ENCODE measurements at places on chromosomes 3 and 15.

DNA sequence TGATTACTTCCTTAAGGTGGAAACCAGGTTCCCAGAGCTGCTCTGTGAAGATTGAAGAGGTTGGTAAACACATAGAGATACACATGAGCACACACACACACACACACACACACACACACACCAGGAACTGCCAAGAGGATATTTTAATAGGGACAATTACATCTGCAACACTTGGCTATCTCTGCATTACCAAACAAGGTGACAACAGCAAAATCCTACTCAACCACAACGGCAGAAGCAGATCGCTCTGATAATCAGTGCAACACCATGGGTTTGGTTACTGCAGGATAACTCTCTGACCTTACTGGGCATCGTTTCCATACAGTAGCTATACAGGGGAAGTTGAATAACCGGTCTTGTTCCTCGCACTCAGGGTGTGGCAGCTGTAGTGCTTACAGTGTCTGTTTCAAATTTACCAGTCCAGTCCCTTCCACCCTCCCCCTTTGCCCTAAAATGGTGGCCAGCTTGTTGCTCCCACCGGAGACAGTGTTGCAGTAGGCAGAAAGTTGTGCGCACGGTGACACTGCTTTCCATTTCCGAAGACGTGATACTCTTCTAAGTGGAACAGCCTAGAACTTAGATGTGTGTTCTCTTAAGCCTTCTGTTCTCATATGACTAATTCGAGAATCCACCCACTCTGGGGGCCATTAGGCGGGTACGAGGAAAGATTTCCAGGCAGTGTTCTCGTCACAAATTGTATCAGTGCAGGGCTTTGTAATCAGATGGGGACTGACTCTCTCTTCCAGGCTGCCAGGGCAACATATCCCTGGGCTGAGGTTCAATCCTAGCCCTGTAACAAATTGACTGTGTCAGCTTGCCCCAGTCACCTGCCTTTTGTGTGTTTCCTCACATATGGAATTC is 176.2 kb downstream of the P3H2 start:
- DNase-seq, result no peak

GRCh38 chr3:172174513-172175253 is 135.3 kb downstream of the FNDC3B start:
- DNase-seq, result no peak

GRCh38 chr3:14478956-14479550 is 61.1 kb downstream of the GRIP2 start:
- no peak for DNase-seq

GRCh38 chr3:132564070-132564465 is 33.0 kb upstream of the ACKR4 start:
- DNase-seq, result no peak

- DNase-seq, result no peak
Observed at GRCh38 chr15:79872358-79873017, 24.3 kb downstream of the MTHFS start.

GRCh38 chr3:133783762-133784161 is 21.9 kb upstream of the SRPRB start:
- DNase-seq, result no peak

DNA sequence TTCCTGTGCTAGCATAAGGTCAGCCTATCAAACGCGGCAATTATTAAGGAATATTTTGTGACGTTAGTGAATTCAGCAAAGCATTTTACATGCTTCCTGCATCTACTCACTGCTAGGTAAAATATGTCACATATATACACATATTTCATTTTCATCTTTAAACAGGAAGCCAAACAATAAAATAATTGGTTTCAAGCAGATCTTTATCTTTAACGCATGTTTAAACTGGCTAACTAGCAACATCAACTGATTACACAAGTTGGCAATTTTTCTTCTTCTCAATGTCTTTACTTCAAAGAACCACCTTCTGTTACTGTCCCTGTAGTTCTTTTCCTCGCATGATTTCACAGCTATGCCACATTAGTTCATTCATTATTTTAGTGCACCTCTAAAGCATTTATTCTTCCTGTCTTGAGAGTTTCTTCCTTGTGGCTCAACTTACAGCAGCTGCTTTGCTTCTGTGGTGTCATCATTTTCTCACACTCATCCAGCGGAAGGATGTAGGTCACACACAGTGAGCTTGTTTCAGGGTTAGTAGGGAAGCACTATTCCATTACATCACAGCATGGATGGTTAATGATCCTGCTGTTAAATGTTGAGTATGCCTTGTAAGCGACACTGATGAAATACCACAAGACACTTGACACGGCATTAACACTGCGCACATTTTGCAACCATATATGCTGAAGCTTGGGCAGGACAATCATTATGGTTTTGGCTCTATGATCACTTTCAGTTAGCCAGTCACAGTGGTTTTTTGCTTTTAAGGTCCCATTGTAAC is 2.3 kb upstream of the BCHE start:
- DNase-seq, result no peak

DNA sequence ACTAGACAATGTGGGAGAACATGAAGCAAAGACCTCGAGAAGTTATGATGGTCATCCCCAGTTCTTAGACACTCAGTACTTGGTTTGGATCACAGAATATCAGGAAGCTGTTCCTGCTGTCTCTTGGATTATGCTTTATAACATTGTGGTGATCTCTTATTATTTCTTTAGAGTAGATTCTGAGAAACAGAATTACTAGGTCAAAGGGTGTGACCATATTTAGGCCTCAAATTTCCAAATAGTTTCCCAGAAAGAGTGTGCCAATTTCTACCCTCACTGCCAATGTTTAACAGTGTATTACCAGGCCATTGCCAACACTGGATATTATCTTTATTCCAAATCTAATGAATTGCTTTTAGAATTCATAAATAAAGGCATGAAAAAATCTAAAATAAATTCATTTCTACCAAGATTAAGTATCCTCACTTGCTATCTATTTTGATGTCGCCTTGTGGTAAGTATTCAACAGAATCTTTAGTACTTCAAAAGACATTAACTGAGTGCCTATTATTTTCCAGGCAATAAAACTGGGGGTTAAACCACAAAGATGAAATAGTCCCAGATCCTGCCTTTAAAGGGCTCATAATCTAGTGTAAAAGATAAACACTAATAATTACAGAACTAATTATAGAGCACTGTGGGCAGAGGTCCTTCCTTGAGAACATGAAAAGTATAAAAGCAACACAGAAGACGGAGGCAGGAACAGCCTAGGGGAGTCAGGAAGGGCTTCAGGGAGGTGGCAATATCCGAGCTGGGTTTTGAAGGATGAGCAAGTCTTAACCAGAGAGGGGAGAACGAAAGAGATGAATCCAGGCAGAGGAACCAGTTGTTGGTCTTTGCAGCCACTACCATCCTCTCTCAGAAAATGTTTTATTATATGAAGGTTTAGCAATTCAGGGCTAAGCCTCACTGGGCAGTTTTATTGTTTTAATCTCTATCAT is 86.8 kb downstream of the IGF2BP2 start:
- DNase-seq, result no peak

- no peak for DNase-seq
Observed at GRCh38 chr3:52095990-52096775, 39.8 kb upstream of the DUSP7 start.

DNA sequence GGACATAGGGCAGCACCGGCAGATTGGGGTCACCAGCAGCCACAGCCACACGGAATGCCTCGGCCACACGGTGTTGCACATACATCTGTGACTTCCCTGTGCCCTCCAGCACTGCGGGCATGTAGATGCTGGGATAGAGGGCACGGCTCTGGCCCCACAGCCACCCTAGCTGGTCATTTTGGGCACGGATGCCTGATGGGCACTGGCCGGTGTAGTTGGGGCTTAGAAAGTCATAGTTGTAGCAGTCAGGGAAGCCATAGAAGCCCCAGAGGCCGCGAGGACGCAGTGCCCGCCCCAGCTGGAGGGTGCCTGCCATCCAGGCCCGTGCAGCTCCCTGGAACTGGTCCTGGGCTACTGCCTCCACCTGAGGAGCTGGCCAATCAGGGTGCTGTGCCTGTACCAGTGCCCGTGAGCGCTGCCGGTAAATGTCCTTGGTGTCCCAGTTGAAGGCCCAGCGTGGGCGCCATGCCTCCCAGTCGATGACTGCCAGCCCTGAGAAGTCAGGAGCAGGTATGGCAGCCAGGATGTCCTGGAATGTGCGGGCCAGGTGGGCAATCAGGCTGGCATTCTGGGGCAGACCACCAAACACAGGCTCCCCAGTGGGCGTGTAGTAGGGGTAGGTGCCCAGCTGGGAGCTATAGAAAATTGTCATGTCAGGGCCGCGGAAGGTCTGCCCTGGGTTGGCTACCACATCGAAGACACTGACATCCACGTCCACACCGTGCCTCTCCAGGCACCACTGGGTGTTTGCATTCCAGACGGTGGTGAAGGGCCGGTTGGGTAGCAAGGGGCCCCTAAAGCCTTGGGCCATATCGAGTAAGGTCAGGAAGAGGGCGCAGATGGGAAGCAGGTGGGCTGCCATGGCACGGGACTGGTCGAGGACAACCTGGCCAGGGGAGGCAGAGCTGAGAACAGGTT is 1.0 kb downstream of the HYAL1 start:
- no peak for DNase-seq

DNA sequence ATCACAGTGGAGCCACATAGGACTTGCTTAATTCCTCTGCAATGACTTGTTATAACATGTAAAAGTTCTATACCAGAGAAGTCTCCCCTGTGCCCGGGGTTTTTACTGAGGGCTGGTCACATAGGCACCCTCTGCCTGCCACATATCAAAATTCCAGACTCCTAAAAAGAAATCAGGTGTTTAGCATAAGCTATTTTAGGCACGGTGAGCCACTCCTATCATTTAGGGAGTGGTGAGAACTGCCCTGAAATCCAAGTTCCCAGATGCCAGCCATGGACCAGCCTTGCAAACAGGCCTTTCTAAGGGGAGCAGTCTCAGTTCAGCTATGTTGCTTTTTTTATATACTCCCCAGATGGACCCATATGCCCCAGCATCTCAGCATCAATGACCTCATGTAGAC is 130.3 kb downstream of the THSD4 start:
- no peak for DNase-seq

DNA sequence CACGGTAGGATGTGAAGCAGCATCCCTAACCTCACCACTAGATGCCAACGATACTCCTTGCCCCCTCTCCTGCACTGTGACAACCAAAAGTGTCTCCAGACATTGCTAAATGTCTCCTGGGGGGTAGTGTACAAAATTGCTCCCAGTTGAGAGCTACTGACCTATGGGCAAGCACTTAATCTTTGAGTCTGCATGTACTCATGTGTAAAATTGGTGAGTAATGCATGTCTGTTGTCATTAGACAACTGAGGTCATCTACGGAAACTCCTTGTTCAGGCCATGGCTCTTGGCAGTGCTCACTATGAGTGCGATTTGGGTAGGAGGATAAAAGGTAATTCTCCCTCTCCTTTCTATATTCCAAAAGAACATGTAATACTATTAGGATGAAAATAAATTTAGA is 29.2 kb downstream of the PDHB start:
- no peak for DNase-seq

- DNase-seq, result no peak
Observed at GRCh38 chr3:197495059-197495455, 60.7 kb downstream of the BDH1 start.

DNA sequence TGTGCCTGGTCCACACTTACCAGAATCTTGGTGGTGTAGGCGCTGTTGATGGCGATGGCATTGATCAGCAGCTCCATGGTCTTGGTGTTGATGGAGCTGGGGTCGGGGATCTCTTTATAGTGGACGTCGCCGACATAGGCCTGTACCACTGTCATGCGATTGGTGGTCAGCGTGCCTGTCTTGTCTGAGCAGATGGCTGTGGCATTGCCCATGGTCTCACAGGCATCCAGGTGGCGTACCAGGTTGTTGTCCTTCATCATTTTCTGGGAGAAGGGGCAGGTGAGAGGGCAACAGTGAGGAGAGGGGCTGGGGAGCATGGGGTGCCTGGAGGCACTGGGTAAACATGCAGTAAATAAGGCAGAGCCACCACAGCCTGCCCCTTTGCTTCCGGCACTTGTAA is 50.9 kb upstream of the SEC13 start:
- DNase-seq, result no peak

DNA sequence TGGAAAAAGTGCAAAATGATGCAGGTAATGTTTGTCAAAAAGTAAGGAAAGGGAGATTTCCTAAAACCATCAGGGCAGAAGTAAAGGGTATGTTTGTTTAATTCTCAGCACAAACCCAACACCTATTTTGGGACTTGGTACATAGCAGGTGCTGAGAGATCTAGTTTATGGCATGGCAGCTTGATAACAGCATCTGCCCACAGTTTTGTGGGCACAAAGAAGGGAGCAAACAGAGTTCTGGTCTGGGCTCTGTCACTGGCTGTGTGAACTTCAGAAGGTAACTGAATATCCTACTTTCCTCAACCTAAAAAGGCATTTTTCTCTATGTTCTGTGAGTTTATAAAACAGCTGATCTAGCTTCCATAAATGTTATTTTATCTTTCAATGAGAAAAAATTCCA is 141.6 kb downstream of the PLCH1 start:
- no peak for DNase-seq

- DNase-seq, result no peak
Observed at GRCh38 chr3:11544412-11545181, 99.1 kb downstream of the VGLL4 start.

GRCh38 chr3:170363471-170363994 is 6.0 kb downstream of the SKIL start:
- DNase-seq, result no peak

DNA sequence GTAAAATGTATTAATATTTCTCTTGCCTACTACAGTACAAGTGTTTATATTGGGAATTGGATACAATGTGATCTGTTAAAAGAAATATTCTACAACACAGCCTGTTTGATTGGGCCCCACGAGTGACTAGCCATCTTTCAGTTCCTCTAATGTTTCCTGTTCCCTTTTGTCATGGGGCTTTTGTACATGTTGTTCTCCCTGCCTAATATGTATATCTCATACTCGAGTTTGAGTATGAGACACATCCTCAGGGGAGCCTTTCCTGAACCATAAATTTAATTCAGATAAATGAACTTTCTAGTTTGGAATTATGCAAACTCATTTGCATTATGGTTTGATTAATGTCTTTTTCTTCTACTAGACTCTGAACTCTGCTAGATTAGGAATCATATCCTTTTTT is 65.5 kb downstream of the MEF2A start:
- DNase-seq, result no peak

DNA sequence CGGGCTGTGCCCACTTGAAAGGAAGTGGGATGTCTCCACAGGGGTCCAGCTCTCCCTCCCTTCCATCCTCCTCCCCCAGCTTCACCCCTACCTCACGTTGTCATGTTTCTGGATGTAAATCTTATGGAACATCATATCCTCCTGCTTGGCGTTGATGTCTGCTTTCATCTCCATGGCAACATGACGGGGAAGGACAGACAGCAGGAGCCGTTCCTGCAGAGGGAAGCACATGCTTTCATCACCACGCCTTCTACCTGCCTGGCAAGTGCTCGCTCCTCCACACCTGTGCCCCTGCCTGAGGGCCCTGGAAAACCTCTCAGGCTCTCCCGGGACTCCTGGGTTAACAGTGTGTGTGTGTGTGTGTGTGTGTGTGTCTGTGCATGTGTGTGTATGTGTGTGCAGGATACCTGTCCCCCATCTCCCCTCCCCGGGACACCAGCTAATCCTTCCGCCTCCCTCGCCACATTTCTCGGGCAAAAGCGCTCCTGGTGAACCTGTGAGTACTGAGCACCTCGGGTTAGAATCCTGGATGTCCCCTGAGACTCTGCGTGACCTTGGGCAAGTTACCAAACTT is 101.1 kb downstream of the ADCY5 start:
- no peak for DNase-seq

- DNase-seq, result no peak
Observed at GRCh38 chr3:37511463-37511920, 337.1 kb upstream of the LRRFIP2 start.

GRCh38 chr3:133489466-133490085 is 83.9 kb upstream of the CDV3 start:
- no peak for DNase-seq

All from HTR-8/SVneo (cell line).